Fibroblast of the aortic adventitia (primary cell): ENCODE measurements at places on chromosomes 7 and 10.

GRCh38 chr7:157543276-157543675, 206.5 kb downstream of the DNAJB6 start:
- DNase-seq: no peak

DNA sequence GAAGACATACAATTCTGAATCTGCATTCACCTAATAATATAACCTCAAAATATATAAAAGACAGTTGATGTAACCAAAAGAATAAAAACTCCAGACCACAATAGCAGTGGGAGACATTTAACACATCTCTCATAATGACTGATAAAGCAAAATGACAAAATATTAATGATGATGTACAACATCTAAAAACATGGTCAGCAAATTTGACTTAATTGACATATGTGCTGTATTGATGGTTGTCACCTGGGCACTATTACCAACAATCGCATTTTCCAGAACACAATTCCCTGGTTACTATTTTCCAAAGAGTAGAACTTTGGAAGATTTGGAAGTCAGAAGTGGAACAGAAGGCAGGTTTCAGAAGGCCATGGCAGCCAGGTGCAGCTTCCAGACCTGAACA, 899.5 kb upstream of the CELF2 start:
- DNase-seq: no peak

- DNase-seq: peak; percentile 68
These were observed 109.3 kb downstream of the ETV1 start for GRCh38 chr7:13879994-13880686.

DNA sequence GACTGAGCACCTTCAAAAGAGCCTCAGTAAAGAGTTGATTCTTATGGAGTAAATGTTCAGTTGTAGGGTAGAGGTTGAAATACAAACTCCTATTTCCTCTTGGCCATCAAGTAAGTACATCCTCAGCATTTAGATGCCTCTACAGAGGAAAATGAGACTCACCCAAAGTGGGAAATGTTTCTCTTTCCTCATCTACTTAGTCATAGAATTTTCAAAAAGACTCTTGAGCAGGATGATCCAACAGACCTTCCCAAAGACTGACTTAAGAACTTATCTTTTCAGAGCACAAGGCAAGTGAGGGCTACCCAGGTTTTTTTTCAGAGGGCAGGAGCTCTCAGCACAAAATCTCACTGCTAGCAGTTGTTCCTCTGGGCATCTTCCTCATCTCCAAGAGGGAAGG, 449.1 kb downstream of the KCNMA1 start:
- DNase-seq: peak; percentile 37

- DNase-seq: no peak
These were observed 487.8 kb upstream of the TEX47 start for GRCh38 chr7:89283302-89283701.

- no peak for DNase-seq
These were observed 32.0 kb downstream of the ICA1 start for GRCh38 chr7:8229927-8230326.

DNA sequence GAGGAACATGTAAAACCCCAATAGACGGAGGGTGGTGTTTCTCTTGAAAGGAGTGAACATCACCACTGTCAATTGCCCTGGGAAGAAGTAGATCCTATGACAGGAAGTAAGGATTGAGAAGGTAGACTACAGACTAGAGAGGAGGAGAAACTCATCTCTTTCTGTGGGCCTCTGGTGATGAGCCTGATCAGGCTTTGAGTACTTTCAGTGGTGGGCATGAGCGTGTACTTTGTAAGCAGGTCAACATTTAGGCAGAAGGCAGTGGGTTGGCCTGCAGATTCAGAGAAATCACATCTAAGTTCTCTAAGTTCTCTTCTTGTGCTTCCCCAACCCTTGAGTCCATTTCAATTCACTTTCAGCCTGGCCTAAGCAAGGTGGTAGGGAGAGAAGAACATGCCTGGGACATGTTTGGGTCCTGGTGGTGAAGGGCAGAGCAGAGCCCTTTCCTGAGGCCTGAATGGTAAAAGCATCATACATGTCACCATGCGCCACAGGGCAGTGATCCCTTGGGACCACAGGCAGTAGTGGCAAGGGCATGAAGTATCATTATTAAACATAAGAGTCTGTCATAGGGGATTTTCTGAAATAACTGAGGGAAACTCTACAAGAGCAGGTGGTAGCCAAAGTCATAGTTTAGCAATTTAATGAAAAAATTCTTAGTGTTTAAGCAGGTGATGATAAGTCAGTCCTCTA, 56.4 kb upstream of the ANKRD1 start:
- DNase-seq: no peak

DNA sequence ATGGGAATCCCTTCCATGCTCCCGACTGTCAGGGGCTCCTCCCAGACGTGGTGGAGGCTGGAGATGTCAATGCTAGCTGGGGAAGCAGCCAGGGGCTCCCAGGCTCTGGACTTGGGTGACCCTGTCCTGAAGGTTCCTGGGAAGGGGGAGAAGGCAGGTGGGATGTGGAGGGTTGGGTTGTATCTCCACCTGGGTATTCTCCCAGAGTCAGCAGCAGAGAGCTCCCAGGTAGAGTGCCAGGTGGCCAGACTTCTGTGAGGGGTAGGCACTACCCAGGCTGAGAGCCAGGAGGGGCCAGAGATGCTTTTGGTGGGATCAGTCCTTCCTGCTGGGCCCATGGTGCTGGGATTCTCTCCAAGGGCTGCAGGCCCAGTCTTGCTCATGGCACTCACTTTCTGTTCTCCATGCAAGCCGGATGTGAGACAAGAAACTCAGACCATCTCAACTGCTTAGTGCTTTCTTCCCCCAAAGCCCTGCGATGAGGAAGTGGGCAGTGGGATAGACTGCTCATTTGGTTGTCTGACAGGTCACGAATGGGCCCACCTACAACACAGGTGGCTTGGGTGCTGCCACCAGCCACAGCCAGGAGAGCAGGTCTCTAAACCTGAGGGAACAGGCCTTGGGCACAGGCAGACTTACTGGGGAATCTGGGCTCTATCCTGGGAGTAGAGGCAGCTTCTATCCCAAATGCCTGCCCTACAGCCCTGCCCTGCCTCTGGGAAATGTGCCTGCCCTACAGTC, 52.5 kb upstream of the CAMK2B start:
- no peak for DNase-seq
